Activated gamma-delta T cell (primary cell): ENCODE measurements at places on chromosomes 5 and 9.

DNA sequence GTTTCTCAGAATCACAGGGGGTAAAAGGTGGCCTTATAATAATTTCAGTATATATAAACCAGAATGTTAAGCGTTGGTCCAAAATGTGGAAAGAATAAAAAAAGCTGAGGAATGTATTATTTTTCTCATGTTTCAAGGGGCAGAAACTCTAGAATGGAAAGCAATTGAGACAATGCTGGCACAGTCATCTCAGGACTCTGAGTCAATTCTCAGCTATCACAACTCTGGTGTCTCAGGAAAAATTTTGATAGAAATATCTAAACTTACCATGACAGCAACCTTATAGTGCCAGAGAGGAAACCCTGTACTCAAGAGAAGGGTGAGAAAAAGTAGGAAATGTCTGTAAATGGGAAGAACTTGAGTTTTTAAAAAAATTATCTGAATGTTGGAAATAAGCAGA lies 1189.4 kb upstream of the NUDT12 start:
- DNase-seq, result no peak

GRCh38 chr9:94783102-94783682 lies 56.7 kb downstream of the AOPEP start:
- DNase-seq, result no peak

DNA sequence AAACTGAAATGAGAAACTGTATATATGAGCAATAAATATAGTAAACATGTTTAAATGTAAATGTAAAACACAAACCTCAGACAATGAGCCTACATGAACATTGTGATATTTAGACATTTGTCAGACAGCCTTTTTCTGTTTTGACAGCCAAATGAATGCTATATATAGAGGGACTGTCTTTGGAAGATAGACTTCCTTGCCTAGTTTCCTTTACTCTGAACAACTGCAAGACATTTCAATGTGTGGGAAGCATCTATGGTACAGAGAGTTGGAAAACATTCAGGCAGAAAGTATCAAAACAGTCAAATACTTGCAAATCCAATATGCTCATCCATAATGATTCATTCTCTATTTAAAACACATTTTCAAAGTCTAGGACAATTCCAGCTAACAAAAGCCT lies 31.7 kb upstream of the TUSC1 start:
- no peak for DNase-seq

DNA sequence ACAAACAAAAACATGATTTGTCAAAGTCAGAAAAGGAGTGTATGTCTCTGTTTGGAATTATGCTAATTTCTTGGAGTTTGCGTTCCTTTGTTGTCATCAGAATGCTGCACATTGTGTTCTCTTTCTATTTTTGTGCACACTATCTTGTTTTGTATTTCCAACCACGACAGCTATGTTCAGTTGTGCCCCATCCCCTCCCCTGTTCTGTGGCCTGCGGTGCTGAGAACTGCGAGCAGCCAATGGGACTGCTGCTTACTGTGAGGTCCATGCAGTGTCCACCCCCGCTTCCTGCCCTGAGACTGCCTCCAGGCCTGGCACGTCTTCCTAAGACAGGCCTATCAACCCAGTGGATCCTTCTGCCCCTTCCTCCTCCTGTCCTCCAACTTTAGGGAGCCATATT lies 76.8 kb downstream of the PALM2AKAP2 start:
- DNase-seq, result no peak

DNA sequence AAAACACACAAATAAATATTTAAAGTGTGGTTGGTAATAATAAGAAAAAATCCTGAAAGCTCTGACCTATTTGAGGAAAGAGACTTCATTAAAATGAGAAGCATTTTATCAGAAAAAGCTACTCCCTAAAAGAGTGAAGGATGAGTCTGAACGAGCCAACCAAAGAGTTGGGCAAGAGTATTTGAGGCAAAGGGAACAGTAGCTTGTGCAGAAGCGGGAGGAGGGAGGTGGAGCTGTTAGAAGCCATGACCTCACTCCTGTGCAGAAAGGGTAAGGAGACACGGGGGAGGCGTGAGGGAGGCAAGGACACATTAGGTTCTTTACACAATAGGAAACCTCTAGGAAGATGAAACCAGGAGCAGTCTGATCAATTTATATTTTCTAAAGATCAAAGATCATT lies 29.4 kb downstream of the SH3RF2 start:
- DNase-seq, result no peak

DNA sequence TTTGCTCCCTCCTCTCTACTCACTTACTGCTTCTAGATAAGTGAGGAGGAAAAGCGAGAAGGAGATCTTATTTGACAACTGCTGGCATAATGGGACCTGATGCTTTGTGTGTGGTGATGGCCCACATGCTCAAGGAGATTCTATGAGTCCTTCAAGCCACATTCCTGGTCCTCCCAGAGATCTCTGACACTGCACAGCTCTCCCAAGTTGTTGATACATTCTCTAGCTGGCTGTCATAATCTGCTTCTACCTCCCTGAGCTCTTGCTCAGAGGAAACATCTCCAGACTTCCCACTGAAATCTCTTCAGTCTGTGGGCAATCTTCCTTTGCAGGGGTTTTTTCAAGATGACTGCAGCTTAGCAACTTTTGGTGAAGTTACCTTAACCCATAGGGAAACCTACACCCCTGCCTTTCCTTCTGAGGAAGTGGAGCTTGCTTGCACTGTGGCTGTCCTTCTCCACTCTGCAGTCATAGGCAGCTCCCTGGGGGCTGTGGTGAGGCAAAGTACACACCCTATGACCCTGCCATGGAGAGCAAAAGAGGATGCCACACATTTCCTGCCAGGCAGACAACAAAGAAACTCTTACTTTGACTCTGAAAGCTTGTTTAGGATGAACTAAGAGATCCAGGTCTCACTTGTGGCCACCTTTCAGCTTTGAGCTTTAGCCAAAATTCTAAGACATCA lies 163.8 kb downstream of the TMEM38B start:
- no peak for DNase-seq

DNA sequence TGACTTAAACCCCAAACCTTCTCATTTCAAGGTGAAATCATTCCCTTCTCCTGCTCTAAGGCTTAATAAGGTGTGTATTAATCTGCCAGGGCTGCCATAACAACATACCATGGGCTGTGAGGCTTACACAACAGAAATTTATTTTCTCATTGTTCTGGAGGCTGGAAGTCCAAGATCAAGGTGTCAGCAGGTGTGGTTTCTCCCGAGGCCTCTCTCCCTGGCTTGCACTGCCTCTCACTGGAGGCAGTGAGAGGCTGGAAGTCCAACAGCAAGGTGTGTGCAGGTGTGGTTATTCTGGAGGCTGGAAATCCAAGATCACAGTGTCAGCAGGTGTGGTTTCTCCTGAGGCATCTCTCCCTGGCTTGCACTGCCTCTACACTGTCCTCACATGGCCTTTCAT lies 280.3 kb upstream of the TUT7 start:
- DNase-seq, result no peak

- DNase-seq, result no peak
Observed at GRCh38 chr9:74598874-74599273, 101.7 kb downstream of the RORB start.

GRCh38 chr9:78280982-78281668 lies 15.8 kb upstream of the PSAT1 start:
- DNase-seq, result no peak

- no peak for DNase-seq
Observed at GRCh38 chr5:77999399-77999798, 223.3 kb upstream of the TBCA start.

- DNase-seq, result no peak
Observed at GRCh38 chr5:146653560-146653959, 137.6 kb upstream of the GPR151 start.

GRCh38 chr9:108865037-108865436 lies 3.0 kb downstream of the ACTL7A start:
- no peak for DNase-seq

- no peak for DNase-seq
Observed at GRCh38 chr9:124308606-124309491, 51.1 kb downstream of the NEK6 start.

GRCh38 chr5:74173241-74173640 lies 467.3 kb downstream of the ENC1 start:
- no peak for DNase-seq

DNA sequence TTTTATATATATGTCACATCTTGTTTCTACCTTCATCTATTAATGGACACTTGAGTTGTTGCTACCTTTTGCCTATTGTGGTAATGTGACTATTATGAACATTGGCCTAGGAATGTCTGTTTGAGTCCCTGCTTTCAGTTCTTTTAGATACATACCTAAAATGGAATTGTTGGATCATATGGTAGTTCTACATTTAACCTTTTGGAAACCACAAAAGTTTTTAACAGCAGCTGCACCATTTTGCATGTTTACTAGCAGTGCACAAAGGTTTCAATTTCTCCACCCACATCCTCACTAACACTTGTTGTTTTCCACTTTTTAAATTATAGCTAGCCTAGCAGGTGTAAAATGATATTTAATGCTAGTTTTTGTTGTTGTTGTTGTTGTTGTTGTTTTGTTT lies 88.4 kb downstream of the GALNT10 start:
- DNase-seq, result no peak

GRCh38 chr9:131260751-131261452 lies 15.4 kb downstream of the FAM78A start:
- DNase-seq, result no peak

DNA sequence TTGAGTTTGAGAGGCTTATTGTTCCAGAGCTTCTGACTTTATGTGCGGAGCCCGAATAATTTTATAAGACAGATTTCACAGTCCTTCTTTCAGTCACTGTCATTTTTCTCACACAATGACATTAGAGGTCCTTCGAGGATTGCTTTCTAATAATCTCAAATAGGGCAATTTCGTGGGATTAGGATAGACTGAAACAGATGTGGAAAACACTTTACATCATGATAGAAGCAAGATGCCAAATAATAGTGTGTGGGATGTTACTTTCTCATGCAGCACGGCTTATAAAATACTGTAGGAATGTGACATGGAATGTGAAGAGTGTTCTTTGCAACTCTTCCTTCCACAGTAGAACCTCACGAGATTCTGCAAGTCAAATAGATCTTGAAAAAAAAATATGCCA lies 451.3 kb downstream of the SEMA5A start:
- no peak for DNase-seq

GRCh38 chr5:61280205-61280604 lies 51.9 kb upstream of the ZSWIM6 start:
- no peak for DNase-seq

DNA sequence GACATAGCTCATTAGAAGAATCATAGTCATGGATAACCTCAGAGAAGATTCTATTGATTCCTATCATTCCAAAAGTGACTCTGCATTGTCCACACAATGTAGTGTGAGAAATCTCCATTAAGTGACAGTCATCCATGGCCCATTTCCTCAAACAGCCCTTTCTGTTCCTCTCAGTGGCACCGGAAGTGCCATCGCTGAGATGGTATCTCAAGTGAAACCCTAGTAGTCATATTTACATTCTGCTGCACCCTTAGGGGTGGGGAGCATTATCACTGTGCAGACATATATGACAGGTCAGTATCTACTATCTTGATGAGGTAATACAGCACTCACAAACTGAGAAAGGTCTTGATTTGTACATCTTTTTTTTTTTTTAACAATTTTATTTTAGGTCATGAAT lies 55.4 kb upstream of the MIER3 start:
- DNase-seq, result no peak

- no peak for DNase-seq
Observed at GRCh38 chr9:119689879-119690278, 320.6 kb upstream of the BRINP1 start.
